ENCODE measurements at places on chromosomes 16 and 17. TPM values are rescaled to one million over a fixed set of nuclear protein-coding genes. Genes with fewer than 3 reads are reported as not detected.

DNA sequence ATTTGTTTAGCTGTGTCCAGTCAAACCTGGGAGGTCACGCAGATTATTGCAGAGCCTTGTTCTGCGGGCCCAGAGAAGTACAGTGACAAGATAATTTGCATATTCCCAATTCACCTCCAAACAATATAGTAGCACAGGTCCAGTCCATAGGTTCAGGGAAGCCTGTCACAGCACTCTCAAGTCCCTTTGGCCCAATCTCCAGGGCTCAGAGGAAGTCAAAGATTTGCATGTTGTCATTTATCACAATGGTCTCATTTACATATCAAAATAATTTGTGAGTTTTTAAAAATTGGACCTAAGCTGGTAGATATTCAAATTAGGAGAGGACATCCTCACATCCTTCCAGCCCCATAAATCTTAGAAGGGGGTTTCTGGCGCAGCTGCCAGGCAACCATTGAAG lies 11.9 kb downstream of the ZBTB4 start:
- no peak for DNase-seq

DNA sequence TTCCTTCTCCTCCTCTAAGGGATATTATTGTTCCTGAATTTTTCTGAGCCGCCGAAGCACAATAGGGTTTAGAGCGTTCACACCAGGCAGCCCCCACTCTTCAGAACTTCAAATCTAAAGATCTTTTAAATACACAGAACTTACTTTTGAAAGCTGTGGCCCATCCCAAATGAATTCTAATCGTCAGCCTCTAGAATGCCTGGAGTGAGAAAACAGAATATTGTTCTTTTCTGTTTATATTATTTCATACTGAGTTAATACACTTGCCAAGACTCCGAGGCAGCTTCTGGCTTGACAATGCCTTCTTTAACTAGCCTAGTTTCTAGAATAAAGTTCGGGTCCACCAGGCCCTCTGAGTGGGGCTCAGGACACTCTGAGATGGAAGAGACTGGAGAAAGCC lies 405.6 kb downstream of the WWOX start:
- no peak for DNase-seq

DNA sequence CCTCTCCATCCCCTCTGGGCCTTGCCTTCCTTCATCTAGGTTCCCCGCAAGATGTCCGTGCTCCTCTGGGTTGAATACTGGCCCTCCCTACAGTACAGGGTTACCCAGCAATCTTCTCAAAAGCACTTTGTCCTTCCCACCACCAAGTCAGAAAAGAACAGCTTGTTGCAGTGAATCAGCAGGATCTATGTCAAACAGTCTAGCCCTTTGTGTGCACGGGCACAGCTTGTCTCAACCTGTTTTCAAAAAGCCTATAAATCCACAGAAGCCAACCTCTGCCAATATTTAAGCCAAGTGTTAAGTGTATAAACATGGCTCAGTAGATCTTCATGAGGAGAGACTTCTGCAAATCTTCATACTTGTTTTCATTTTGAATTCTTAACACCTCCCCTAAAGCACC lies 25.2 kb downstream of the C17orf67 start:
- no peak for DNase-seq

PYY gene
- not detected for total RNA-seq

HCRT gene
- not detected for total RNA-seq

ARHGAP44 gene
- total RNA-seq, result 0.39 TPM

CLEC18A gene
- total RNA-seq, result 3.7 TPM

KRTAP2-2 gene
- not detected for total RNA-seq

CTRB2 gene
- total RNA-seq, result 14.4 TPM
